ENCODE measurements at places on chromosomes 6 and 20. TPM values are rescaled to one million over a fixed set of nuclear protein-coding genes. Genes with fewer than 3 reads are reported as not detected.

Gene LY6G6F
- total RNA-seq = not detected

Gene ELOVL4
- 0.63 TPM for total RNA-seq

Gene ECT2L
- not detected for total RNA-seq

Gene TSHZ2
- total RNA-seq = 0.65 TPM

Gene HAO1
- total RNA-seq = not detected

Gene CTCFL
- not detected for total RNA-seq

Gene HLA-DOB
- not detected for total RNA-seq

Gene TGM3
- not detected for total RNA-seq

Gene MATN4
- 0.06 TPM for total RNA-seq

Gene PHACTR3
- total RNA-seq = 6.0 TPM

Gene GABRR1
- not detected for total RNA-seq

Gene C6orf52
- not detected for total RNA-seq

Gene F13A1
- not detected for total RNA-seq

Gene BPI
- total RNA-seq = not detected

Gene TRIM40
- total RNA-seq = not detected

Gene SLC26A8
- not detected for total RNA-seq

Gene E2F3
- 3.7 TPM for total RNA-seq

Gene EYA2
- not detected for total RNA-seq

Gene CCN6
- not detected for total RNA-seq

Gene PRKN
- 0.16 TPM for total RNA-seq

Gene TCP11
- total RNA-seq = not detected

Gene CAPN11
- total RNA-seq = 8.6 TPM

Gene LTV1
- 12.6 TPM for total RNA-seq
